ENCODE measurements at places on chromosomes 6 and 20. TPM values are rescaled to one million over a fixed set of nuclear protein-coding genes. Genes with fewer than 3 reads are reported as not detected.

- DNase-seq: no peak
Observed at GRCh38 chr6:43286980-43287716, 10.9 kb upstream of the SLC22A7 start.

DNA sequence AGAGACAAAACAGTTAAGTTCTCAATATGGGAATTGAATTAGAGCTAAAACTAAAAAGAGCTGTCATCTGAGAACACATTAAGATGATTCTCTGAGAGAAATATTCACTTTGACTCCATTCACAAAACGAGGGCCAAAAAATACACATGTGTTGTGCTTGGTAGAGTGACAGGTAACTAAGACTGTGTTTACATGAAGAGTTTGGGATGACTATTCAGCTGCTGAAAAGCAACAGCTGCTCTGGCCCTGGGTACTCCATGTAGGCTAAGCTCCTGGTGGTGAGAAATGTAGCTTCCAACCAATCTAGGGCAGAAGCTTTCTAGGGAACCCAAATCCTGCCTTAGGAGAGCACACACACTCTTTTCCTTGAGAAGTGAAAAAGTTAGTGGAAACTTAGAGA lies 184.5 kb downstream of the COL21A1 start:
- no peak for DNase-seq

Gene RNF217
- 26.0 TPM for total RNA-seq

- no peak for DNase-seq
Observed at GRCh38 chr20:23146181-23146580, 60.1 kb upstream of the CD93 start.

DNA sequence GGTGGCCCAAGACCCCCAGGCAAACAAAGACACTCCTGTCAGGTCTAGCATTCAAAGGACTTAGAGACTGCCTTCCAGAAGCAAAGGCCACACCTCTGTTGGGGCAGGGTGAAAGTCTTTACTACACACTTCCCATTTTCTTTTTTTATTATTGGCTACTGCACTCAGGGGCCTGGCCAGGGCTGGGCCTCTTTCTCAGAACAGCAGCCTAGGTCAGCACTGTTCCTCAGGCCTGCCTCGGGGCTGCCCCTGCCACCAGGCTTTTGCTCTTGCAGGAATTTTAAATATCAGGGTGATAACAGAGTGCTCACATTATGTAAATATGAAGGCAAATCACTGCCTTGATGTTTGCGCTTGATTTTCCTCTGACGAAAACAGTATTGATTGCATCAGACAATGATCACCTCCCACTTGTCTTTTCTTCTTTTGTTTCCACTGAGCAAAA lies 18.5 kb downstream of the GSTA4 start:
- DNase-seq: no peak

DNA sequence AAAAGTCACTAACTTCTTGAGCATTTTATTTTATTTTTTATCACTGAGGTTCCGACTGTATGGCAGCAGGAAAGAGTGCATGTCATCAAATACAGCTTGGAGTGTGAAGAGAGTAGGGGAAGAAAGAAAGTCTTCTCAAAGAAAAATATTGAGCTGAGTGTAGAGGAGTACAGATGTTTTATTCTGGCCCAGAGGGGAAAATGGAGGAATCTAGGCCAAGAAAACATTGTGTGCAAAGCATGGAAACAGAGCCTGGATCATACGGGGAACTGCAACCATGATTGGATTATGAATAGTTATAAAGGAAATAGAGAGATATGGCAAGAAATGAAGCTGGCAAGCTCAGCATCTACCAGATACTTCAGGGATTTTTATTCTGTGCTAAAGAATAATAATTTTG lies 104.2 kb upstream of the SCGN start:
- DNase-seq: no peak

- no peak for DNase-seq
Observed at GRCh38 chr6:21220271-21220987, 373.1 kb upstream of the SOX4 start.

Gene C4A
- total RNA-seq: 31.4 TPM

Gene OR12D1
- not detected for total RNA-seq

Gene ZKSCAN4
- 5.9 TPM for total RNA-seq

Gene TNF
- total RNA-seq: not detected

Gene AIG1
- 22.3 TPM for total RNA-seq

GRCh38 chr20:36147690-36148089 lies 6.8 kb upstream of the EPB41L1 start:
- no peak for DNase-seq

Gene MYO6
- 20.4 TPM for total RNA-seq

DNA sequence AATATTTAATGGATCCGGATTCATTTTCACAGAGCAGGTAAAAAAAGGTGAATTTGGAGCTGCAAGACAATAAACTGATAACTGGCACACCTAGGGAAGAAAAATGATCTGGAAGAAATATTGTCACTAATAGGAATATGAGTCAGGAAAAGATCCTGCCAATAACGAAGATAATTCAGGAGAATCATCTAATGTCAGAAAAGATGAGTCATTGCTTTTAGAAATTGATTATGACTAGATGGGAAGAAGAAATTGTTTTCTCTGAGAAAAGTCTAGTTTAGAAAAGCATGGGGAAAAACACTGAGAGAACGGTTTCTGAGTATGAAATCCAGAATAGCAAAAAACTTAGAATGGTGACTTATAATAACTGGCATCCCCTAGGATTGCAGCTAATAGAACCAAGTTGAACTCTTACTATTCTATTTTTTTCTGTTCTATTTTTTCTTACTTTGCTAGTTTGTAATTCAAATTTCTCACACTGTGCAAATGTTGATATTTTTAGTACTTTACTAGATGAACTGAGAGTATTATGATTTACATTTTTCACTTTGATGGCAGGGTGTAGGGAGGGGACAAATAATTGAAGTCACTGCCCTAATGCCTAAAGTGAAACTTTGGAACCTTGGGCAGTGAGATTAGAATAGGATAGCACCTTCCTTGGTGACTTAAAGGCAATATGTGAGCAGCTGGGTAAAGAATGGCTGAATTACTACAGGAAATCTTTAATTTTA lies 38.2 kb upstream of the SUPT3H start:
- no peak for DNase-seq

DNA sequence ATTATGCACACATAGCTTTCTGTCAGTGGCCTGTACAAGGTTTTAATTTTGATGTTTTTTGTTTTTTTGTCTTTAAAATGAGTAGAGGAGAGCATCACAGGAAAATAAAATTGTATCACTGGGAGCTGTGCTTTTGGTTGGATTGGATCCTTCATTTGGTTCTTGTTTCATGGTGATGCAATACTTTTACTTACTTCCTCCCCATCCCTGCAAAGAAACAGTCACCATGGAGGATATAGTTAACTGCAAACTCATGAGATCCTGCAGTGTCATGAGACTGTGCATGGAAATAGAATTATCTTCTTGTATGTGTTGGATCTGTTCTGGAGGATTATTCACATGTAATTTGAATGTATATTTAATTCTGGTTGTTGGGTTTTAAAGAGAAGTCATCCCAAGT lies 122.3 kb downstream of the JARID2 start:
- DNase-seq: no peak

- no peak for DNase-seq
Observed at GRCh38 chr6:19836799-19837510, at the start of gene ID4. TSS of gene ID4 (plus strand) at chr6:19837370. CDS start at chr6:19837755, 385 bp downstream.

GRCh38 chr6:42113936-42114636 lies 28.3 kb downstream of the C6orf132 start:
- DNase-seq: no peak

Gene PTK7
- 62.1 TPM for total RNA-seq

GRCh38 chr20:911882-912600 lies 4.1 kb downstream of the ANGPT4 start:
- no peak for DNase-seq

DNA sequence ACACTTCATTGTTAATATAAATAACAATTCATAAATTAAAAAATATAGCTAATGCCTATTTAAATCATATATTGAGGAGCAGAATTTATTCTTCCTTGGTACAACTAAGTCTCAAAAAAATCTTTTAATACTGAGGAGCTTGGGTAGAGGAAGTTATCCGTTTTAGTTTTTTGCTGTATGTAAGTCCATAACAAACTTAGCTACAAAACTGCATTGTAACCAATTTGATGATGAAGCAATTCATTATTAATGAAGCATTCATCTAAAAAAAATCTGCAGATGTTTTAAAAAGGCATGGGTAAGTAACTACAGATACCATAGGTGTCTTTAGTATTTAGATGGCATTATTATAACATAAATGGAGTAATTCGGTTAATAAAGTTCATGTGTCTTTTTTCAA lies 1.3 kb downstream of the KHDRBS2 start:
- DNase-seq: no peak

DNA sequence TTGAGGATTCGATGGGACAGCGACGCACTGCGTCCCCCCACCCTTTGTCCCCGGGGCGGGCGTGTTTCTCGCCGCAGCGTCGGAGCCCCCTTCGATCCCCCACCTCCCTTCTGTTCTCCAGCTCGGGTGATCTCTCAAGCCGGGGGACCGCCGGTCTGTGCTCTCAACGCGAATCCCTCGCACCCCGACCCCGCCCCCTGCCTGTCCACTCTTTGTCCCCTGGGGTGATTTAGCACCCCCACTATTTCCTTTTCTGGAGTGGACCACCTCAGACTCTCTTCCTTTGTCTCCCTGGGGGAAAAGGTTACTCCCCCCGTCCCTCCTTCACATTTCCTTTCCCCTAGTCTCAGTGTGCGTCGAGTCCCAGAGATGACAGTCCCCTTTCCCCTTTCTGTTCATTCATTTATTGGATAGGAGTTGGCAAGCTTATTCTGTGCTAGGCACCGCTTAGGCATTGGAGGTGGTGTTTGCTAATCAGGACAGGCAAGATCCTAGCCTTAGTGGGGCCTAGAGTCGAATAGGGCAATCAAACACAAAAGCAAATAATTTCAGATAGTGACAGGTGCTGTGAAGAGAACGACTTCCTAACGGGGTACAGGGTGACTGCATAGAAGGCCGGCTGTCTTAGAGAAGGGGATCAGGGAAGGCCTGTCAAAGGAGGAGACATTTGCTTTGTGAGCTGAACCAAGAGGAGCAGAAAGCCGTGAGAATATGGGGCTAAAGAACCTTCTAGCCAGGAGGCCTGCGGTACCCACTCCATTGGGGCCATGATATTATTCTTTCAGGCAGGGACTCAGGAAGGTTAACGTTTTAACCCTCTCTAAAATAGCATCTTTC lies 741 bp downstream of the PTPN1 start:
- no peak for DNase-seq

Gene ENPP5
- total RNA-seq: 2.5 TPM

GRCh38 chr20:57378646-57379262 lies 12.4 kb upstream of the RBM38 start:
- no peak for DNase-seq

DNA sequence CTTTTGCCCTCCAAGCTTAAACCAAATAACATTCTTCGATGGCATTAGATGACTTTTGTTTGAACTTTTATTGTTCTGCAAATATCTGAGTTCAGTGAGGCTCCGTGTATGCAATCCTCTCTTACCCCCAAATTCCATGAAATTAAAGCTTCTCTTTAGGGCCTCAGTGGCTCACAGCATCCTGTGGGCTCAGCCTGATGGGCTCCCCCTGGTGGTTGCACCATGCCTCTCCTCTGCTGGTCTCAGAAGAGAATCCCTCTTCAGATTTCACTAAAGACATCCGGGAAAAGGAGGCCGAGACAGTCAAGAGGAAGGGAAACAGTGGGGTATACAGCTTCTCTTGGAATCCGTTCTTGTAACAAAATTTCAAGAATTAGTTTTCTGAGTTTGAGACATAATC lies 331.6 kb upstream of the NT5E start:
- no peak for DNase-seq

Gene WRNIP1
- total RNA-seq: 50.1 TPM

Gene LRFN2
- not detected for total RNA-seq

Gene FAM217A
- total RNA-seq: not detected

GRCh38 chr20:63589261-63590217 lies 15.5 kb upstream of the HELZ2 start:
- no peak for DNase-seq

- no peak for DNase-seq
Observed at GRCh38 chr20:973785-974194, 28.3 kb downstream of the RSPO4 start.

Gene RAMACL
- total RNA-seq: 2.2 TPM

- DNase-seq: no peak
Observed at GRCh38 chr6:39530201-39530759, 194.9 kb downstream of the KIF6 start.

- no peak for DNase-seq
Observed at GRCh38 chr20:55714082-55714481, 291.2 kb downstream of the CBLN4 start.

Gene C20orf141
- total RNA-seq: not detected

Gene TRIM15
- not detected for total RNA-seq

DNA sequence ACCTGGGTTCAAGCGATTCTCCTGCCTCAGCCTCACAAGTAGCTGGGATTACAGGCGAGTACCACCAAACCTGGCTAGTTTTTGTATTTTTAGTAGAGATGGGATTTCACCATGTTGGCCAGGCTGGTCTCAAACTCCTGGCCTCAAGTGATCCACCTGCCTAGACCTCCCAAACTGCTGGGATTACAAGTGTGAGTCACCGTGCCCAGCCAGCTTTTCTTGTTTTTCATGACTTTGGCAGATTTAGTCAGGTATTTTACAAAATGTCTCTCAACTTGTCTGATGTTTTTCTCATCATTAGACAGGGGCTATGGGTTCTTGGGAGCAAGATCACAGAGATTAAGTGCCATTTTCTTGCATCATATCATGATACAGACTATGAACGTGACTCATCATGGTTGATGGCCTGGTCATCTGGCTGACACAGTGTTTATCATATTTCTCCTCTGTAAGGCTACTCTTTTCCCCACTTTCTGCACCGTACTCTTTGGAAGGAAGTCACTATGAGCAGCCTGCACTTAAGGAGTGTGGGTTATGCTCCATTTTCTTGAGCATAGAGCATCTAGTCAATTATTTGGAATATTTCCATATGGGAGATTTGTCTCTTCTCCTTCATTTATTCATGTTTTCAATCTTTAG lies 67.8 kb downstream of the RNF182 start:
- no peak for DNase-seq

GRCh38 chr6:89297695-89298351 lies 17.3 kb downstream of the GABRR2 start:
- no peak for DNase-seq

DNA sequence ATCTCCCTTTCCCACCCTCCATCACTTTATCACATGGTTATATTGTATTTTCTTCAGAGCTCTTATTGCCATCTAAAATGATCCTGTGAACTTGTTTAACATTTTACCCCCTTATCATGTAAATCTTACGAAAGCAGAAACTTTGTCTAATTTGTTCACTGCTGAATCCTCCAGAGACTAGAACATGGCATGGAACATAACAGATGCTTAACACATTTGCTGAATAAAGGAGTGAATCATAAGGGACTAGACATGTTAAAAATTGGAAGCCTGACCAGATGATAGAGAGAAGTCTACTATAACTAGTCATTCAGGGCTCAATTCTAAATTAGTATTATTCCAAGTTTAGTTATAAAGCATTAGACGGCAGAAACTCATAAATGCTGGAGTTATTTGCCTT lies 73.3 kb downstream of the MAN1A1 start:
- no peak for DNase-seq
